GM04503 (cell line): ENCODE measurements at places on chromosomes 11 and 22.

- no peak for DNase-seq
Observed at GRCh38 chr11:35147235-35147634, 8.3 kb downstream of the CD44 start.

- DNase-seq = no peak
Observed at GRCh38 chr11:72821920-72822799, 7.9 kb downstream of the ATG16L2 start.

DNA sequence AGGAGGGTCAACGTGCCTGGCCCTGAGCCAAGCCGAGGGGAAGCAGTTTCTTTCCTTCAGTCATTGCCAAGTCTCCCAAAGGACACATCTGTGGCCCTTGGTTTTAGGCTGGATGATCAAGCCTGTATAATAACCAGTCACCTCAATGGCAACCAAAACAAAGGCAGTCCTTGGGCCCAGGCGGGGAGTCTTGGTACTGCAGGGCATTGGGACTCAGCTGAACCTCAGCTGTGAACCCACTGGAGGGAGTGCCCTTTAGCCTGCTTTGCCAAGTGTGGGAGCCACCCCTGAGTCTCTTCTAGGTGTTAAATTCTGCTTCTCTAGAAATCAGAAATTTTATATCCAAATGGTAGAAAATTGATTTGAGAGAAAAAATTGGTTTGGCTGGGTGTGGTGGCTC is 36.9 kb downstream of the CPT1A start:
- no peak for DNase-seq

- no peak for DNase-seq
Observed at GRCh38 chr11:26860091-26860780, 133.7 kb upstream of the FIBIN start.

DNA sequence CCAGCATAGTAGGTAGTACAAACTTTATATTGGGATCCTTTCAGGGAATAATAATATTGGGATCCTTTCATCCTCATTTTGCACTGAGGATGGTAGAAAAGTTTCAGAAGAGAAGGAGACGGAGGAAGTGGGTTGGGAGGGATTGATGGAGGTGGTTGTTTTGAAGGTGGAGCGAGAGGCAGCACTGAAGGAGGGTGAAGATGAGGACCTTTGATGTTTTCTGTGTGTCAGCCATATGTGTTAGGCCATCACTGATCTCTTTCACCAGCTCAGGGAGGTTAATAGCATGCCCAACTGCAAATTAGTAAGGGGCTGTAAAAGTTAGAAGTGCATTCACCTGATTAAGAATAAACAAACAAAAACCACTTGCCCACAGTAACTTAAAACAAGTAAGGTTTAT is 275.5 kb upstream of the B3GAT1 start:
- no peak for DNase-seq
